Pancreas (tissue), 10 donors: ENCODE measurements at places on chromosomes 16 and 17. TPM values are rescaled to one million over a fixed set of nuclear protein-coding genes. Genes with fewer than 3 reads are reported as not detected.

GRCh38 chr16:80519189-80519588 lies 21.6 kb upstream of the DYNLRB2 start:
- H3K27me3 ChIP-seq: no peaks in the 10 kb centered on the region
- DNase-seq: no peak
- H3K4me1 ChIP-seq: no peaks in the 10 kb centered on the region

TBC1D16 gene
- 22.0 TPM for total RNA-seq

PPY gene
- 46.0 TPM for total RNA-seq

- H3K27ac ChIP-seq: no peak overlapping the region
- DNase-seq: no peak
These were observed 21.8 kb downstream of the CLEC16A start for GRCh38 chr16:10966129-10966528.

KRTAP3-1 gene
- total RNA-seq: not detected

DNA sequence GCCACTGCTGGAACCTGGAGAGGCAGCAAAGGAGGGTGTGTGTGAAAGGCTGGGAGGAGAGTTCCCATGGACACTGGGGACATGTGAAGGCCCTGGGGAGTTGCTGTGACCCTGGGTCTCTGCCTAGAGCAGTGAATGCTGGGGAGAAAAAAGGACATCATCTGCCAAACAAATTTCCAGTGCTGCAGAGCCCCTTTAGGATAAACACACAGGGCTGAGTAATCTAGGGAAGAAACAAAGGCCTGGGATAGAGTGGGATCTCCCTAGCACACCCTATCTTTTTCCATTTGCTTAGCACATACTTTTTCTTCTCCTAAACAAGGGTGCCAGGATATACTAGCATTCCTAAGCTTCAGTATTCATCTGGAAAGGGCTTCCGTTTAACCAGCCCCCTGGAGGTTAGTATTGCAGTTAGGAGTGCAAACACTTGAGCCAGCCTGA lies 3.3 kb upstream of the HIGD1B start:
- no peak for DNase-seq
- H3K27ac ChIP-seq: no peak overlapping the region

TNFRSF13B gene
- total RNA-seq: not detected

SRL gene
- total RNA-seq: 0.14 TPM
